Brain (organoid and tissue), 16 donors: ENCODE measurements at places on chromosomes 6 and 20.

DNA sequence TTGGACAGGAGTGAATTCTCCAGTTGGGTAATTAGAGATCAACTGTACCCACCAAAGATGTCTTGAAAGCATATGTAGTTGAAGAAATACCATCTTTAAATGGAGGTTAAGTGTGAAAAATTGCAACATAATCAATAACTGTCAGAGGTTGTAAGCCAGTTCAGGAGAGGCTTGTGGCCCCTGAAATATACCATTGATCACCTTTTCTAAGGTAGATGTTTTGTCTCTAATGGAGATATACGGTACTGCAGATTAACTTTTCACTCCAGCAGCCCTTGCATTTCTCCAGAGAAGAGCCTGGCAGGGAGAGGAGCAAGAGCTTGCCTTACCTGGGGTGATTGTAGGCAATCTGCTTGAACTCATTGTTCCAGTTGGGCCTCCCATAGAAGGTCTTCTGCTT, 48.8 kb downstream of the NOX3 start:
- no peak for DNase-seq

GRCh38 chr6:83514866-83515466, 2.6 kb downstream of the PRSS35 start:
- peak; percentile 73 for DNase-seq

- DNase-seq = no peak
These were observed 63.0 kb upstream of the EIF2S2 start for GRCh38 chr20:34175079-34175478.

DNA sequence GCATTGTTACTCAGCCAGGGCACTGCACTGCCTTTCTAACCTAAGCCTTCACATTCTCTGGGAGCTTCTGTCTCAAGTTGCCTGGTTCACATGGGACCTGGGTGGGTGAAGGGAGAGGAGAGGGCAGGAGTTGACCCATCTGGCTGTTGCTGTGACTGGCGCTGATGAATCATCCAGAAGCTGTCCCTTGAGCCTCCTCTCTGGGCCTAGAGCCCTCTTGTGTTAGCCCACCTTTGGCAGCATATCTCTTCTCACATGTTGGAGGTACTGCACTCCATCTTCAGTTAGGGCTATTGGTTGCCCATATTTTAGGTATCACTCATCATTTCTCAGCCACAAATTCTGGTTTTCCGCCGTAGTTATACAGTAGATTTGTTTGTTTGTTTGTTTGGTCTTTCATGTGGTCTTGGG, 19.8 kb downstream of the XRN2 start:
- no peak for DNase-seq

DNA sequence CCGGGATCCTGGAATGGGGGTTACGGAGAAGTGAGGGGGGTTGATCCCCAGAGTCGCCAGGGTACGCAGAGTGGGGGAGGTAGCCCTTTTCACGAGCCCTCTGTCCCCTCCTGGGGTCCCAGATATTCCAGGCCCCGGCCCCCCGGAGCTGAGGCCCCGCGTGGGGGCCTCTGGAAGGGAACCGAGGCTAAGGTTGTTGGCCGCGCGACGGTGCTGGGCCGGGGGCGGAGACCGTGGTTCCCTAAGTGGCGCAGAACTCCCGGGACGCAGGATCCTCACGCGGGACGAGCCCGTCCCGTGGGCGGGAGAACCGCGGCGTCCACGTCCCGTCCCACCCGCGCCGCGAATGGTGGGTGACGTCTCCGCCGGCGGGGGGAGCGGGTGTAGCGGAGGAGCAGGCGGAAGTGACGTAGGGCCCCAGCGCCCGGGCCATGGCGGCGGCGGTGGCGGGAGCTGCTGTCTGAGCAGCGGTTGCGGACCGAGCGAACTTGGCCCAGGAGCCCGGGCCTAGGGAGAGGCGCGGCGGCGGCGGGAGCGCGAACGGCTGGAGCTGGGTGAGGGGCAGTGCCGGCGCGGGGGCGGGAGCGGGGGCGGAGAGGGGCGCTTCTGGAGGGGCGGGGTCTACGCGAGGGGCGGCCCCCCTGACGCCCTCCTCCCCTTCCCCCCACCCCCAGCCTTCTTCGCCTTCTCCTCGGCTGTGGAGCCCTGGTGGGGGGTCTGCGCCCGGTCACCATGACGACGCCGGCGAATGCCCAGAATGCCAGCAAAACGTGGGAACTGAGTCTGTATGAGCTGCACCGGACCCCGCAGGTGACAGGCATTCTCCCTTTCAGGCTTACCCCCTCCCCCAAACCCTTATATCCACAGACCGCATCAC, at the start of gene RING1:
RING1 (plus strand) TSS at position 410 of the 877 bp plus-strand sequence; CDS start at position 733, 323 bp downstream.
- DNase-seq = peak; percentile 80

DNA sequence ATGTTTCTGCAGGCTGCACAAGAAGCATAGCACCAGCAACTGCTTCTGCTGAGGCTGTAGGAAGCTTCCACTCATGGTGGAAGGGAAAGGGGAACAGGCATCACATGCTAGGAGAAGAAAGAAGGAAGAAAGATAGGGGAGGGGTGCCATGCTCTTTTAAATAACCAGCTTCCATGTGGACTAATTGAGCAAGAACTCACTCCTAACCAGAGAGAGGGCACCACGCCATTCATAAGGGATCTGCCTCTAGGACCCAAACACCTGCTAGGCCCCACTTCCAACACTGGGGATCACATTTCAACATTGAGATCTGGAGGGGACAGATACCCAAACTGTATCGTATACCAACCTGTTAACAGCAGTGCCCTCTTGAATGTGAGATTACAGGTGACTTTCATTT, 46.9 kb upstream of the ARMC2 start:
- no peak for DNase-seq
